MM.1S (cell line): ENCODE measurements at places on chromosomes 12 and 14.

DNA sequence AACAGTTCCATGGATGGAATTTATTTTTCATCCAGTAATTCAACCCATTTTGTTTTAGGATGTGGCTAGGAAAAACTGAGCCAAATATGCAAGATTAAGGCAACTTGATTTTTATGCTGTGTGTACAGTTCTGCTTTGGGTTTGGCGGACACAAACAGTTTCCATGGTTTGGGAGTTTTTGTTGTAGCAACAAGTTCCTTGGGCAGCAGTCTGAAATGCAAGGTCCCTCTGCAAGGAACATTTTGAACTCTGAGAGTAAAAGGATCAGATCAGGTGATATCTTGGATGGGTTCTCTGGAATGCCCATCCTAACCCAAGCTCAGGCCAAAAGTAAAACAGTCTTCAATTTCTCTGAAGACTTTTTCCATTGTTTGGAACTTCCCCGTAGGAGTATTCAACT lies 161.2 kb downstream of the TMX1 start:
- DNase-seq, result no peak

GRCh38 chr12:55727643-55728185 lies 1.1 kb downstream of the CD63 start:
- no peak for DNase-seq

- DNase-seq, result peak; percentile 44
Observed at GRCh38 chr12:81588235-81589008, 170.7 kb downstream of the PPFIA2 start.

DNA sequence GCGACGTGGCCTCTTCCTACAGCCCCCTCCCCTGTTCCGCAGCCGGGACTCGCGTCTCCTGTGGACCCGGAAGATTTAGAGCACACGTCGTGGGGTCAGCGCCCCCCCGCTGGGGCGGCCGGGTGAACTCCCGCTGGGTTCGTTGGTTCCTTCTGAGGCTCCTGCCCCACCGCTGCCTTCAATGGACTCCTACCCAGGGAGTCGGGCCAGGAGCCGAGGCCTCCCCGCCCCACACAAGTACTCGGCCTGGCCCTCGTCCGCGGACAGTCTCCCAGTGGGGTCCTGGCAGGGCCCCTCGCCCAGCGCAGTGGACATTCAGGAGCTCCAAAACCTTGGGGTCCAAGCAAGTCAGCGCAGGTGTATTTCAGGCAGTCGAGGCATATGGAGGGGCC lies 1.2 kb downstream of the MMP17 start:
- DNase-seq, result no peak

- no peak for DNase-seq
Observed at GRCh38 chr12:124179936-124180607, 114.8 kb upstream of the RFLNA start.

- no peak for DNase-seq
Observed at GRCh38 chr12:89544681-89545184, 18.9 kb upstream of the POC1B start.

DNA sequence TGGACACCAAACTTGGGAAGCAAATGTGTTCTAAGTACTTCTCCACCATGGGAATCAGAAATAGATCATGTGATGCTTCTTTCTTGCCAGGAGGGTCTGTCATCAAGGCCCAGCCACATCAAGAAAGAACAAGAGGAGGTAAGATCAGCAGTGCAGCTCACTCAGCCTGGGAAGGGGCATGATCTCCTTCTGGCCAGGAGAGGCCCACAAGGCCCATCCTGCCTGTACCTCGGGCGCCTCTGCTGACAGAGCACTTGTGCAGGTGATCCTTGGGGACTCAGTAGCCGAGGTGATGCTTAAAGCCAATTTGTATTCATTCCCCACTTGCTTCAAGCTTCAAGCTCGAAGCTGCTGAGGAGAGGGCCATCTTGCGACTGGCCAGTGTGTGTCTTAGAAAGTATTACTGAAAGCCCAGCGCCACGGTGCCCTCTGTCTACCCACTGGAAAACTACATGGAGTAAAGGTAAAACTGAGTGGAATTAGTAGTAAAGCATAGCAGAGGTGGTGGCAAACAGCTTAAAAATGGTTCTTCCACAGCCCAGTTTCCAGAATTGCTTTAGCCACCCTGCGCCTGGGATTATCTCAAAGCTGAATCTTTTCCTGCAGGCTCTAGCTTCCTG lies 26.2 kb downstream of the RTRAF start:
- no peak for DNase-seq

DNA sequence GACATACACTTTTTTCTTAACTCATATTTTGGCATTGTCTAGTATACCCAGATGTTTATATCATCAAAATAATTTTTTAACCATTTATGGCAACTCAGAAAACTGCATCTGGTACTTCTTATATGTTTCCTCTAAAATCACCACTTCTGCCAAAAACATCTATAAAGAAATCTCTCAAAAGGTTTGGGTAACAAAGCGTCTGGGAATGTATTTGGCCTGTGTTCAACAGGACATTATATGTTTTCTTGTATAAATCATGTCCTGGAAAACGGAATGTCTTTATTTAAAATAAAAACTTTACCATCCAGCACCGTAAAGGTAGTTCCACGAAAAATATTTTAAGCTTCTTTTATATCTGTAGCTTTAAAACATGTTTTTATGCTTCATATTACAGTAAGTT lies 36.1 kb upstream of the FBLN5 start:
- DNase-seq, result no peak

- DNase-seq, result no peak
Observed at GRCh38 chr12:82971584-82971983, 284.9 kb downstream of the TMTC2 start.

GRCh38 chr14:94501588-94502516 lies 7.4 kb downstream of the SERPINA12 start:
- DNase-seq, result no peak

- no peak for DNase-seq
Observed at GRCh38 chr14:95237958-95238340, 80.6 kb upstream of the DICER1 start.

DNA sequence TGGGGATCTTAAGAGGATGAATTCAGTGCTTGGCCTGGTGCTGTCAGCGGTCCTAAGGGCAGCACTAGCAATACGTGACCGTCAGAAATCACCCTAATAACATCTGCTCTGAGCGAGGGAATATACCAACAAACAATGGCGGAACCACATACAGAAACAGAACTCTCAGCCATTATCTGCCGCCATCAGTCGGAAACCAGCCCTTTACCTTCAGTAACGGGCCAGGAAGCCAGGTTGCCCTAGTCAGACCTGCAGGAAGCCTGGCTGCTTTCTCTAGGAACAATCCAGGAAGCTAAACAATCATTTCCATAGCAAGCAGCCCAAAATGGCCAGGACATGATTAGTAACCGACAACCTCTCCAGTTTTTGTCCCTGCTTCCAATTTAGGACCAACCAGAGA lies 5.6 kb downstream of the CDCA4 start:
- no peak for DNase-seq

DNA sequence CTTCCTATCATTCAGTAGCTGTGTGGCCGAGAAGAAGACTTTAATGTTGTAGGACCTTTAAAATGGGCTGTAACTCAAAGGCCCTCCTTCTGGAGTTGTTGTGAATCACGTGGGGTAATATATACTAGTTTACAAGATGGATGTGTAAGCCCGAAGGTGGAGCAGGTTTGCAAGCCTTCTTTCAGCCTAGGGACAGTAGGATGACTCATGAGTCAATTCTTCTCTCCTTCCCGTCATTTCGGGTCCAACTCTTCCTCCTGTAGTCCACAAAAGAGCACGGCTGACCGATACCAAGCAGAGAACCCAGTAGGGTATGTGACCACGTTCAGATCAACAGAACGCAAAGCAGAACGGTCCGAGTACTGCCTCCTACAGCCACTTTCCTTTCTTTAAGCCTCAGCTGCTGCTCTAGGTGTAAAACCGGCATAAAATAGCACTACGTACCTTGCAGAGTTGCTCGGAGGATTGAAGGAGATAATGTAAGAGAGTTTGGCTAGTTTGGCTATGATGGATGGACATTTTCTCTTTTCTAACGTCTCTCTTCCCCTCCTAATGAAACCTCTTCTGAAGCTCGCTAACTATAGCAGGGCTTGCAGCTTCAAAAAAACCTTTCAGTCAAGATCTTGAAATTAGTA lies 1.3 kb upstream of the RASSF3 start:
- peak; percentile 67 for DNase-seq

GRCh38 chr12:82596483-82596882 lies 90.2 kb upstream of the TMTC2 start:
- no peak for DNase-seq

DNA sequence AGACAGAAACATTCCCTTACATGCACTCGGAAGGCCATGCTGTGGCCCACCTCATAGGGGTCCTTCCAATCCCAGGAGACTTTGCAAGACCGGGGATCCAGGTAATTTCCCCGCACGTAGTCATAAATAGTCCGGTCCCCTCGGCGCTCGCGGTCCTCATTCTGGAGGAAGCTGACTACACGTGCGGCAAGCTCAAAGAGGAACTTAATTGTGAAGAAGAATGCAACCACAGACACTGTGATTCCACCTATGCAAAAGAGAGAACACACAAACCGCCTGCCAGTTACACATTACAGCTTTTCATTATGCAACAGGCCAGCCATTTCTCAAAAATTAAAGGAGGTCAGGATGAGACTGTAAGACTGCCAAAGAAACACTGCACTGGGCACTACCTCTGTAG lies 28.4 kb downstream of the AREL1 start:
- DNase-seq, result no peak

- DNase-seq, result no peak
Observed at GRCh38 chr12:53994009-53994263, 6.0 kb upstream of the HOXC9 start.

DNA sequence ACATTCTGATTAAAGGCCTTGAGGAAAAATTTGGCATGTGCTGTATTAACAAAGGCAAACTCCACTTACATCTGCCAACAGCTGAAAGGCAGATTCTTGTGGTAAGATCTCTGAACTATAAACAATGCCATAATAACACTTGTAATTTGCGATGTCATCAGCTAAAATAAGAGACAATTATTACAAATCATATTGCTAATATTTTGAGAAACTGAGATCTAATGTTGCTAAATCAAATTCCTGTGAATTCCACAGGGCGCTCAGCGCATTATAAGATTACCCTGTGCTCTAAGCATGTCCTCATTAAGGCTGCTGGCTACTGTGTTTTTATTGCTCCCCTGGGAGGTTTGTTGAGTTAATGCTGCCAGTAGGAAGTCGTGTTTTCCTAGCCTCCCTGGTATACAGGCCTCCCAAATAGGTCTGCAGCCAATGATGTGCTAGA lies 244.8 kb downstream of the DACT1 start:
- no peak for DNase-seq

DNA sequence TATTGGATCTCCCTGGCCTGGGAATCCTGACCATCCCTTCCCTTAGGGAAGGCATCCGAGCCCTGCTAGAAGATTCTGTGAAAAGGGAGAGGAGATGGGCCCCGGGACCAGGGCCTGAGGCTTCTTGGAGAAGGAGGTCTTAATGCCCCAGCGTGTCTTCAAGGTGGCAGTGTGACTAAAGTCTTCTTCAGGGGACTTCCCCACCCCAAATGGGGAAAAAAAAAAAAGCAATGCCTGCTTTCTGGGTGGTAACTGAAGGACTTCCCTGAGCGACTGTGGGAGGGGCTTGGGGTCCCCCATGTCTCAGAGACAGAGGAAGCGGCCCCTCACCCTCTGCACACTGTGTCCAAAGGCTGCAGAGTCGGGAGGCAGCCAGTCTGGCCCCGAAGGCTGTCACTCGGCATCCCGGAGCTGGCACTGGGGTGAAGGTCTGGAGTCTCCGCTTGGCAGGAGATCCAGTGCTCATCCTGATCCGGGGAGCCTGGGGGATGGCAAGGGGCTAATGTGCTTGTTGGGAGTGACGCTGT lies 7.8 kb upstream of the PGF start:
- no peak for DNase-seq

GRCh38 chr14:105064721-105065143 lies 498 bp downstream of the GPR132 start:
- DNase-seq, result peak; percentile 30

GRCh38 chr12:12592930-12593329 lies 18.7 kb upstream of the CREBL2 start:
- DNase-seq, result no peak

DNA sequence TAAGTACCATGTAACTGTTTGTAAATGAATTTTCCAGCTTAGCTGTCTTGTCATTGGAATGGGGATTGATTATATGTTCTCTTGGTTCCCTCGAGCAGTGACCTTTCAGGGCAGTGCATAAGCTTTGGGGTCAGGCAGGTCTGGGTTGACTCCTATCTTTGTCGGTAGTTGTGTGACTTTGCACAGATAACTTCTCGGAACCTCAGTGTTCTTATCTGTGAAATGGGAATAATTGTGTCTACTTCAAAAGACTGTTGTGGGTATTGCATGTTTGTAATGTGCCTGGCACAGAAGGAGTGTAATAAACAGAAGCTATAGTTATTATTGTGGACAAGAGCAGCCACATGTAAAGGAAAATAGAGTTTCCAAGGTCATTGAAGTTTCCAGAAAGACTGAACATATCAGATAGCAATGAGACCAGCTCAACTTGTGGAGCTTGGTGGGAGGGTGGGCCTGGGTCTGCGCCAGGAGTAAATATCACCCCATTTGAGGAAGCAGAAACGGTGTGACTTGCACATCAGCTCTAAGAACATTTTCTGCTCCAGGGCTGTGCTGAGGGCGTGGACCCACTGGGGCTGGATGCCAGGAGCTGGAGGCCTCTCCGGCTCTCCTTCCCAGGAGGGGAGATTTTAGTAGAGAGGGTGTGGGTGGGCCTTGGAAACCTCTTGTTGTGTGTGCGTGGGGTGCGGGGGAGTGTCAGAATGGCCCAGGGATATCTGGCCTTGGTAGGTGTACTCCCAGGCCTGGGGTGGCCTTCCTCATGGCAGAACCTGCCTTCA lies 19.7 kb downstream of the FOS start:
- no peak for DNase-seq

GRCh38 chr14:82070040-82070439 lies 536.4 kb upstream of the SEL1L start:
- no peak for DNase-seq

DNA sequence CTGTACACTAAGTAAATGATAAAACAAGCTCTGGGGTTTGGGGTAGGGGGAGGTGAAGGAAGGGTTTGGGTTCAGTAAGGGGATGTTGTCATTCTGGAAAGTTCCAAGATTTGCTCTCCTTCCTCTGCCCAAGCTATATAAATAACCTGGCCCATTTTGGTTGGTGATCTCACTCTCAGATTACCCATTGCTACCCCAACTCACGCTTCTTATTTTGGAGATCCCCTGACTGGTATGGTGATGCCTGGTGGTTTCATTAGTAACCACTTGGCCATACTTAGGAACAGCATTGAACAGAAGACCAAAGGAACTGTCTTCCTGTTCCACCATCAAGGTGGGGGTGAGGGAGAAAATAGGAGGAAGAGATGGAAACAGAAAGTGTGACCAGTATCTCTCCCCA lies 259.6 kb upstream of the TBX3 start:
- no peak for DNase-seq

- DNase-seq, result peak; percentile 84
Observed at GRCh38 chr12:12916135-12916944, 25.0 kb downstream of the GPRC5A start.

DNA sequence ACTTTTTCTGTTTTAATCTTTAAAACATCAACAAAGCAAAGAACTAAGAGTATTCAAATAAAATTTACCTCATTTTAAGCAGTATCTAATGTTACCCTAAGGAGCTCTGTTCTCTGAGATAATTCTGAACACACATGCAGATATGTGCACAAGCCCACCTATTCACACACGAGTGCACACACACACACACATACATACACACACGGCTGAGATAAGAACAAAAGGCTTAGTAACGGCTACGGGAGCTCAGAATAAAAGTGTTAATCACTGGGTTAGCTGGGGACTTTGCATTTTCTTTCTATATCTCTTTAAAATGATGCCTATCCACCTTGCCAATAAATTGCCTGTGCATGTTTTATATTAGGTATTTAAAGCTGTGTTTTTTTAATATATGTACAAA lies 1096.3 kb downstream of the GALC start:
- DNase-seq, result no peak

GRCh38 chr14:91010153-91010533 lies 50.3 kb downstream of the RPS6KA5 start:
- DNase-seq, result no peak
